ENCODE measurements at places on chromosomes 6 and 20.

DNA sequence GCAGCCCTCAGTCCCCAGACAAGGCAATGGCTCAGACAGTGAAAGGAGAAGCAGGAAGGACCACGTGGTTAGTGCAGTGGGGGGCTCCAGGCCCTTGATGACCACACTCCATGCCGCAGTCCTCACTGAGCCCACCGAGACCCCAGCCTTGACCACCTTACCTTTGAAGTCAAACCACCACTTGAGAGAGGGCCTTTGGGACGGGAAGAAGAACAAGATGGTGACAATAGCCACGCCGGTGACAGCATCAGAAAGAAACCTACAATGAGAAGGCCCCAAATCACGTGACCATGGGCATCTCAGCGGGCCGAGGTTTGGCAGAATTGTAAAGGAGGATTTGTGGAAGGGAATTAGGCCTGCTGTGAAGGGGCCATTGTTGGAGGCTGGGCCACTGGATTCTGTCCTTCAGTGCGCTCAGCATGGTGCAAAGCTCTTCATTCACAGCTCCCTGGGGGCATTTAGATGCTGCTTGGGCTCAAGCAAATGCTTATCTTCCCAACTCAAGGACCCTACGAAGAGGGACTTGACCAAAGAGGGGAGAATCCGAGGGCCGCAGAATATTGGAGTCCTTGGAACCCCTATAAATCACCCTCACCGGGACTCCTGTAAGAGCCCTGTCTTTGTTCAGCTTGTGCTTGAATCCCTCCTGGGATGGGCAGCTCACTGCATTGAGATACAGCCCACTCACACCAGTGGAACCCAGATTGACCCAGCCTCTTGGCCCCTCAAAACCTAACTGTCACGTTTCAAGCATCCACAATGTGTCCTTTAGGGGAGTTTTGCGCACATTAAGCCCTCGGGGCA is 33.2 kb upstream of the OCSTAMP start:
- no peak for DNase-seq

DNA sequence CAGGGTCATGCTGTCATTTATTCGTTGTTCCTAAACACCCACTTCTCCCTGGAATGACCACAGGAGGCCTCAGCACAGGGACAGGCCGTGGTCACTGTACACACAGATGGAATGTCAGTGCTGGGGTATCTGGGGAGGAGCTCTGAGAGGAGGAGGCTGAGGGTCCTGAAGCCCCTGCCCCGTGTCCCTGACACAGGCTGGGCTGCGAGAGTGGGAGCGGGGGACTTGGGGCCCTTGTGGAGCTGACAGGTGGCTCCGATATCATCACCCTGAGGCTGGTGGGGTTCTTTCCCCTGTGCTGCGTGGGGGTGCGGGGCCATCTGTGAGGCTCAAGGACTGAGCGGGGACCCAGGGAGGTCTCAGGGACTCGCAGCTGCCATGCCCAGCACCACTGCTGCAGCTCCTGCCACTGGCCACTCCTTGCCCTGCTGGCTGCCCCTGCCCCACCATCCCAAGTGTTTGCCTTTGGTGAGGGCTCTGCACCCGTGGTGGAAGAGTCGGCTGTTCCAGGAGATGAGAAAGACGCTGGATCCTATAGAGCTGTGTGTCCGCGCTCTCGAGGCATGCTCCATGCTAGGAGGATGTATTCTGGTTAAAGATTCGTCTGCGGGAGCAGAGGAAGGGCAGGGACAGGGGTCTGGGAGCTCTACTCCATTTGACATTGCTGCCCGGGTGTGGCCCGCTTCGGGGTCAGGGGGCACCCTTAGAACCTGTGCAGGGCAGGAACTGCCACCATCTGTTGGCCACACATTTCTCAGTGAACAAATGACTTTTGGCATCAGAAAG is 18.9 kb downstream of the NPEPL1 start:
- peak; percentile 2 for DNase-seq

GRCh38 chr6:128493877-128494276 is 26.5 kb downstream of the PTPRK start:
- DNase-seq = no peak

DNA sequence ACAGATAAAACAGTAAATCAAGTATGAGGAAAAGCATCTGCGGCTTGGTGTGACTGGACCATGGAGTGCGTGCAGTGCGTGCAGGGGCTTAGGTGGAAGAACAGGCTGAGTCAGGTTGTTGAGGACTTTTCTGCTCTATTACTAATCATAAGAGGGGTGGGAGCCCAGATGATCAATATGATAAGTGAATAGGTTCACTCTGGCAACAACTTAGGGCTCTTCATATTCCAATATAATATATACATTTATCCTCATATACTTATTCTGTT is 56.4 kb downstream of the PDE10A start:
- no peak for DNase-seq

DNA sequence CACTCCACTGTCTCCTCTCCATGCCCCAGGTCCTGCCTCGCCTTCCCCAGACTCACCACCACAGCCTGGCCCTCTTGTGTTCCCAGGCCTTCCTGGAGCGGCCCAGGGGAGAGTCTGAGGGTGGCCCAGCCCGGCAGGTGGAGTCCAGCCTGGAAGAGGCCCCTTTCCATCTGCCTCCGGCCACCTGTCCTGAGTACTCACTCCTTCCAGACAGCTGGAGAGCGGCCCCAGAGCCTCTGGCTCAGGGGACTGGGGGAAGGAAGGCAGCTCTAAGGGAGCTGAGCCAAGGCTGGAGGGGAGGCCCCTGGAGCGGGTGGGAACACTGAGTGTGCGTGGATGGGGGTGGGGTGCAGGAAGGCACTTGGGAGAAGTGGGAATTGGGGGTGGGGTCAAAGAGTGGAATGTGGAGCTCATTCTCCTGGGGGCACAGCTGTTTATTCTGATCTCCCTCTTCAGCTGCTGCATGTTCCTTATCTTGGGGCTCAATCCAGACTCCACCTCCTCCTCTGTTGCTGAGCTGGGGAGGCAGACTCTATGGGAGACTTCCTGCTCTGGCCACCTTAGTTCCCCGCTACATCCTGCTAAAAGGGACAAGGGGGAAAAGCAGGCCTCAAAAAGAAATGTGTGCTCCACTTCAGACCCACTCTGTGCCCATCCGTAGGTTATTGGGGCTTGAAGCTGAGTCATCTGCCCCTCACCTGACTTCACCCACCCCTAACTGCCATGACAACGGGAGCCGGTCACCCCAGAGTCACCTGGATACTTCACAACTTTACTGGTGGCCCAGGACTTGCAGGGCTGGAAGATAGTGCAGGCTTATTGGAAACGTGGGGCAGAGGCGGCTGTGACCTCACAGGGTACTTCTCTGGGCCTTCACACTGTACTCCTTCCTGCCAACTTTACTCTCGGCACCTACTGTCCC is 19.5 kb upstream of the TAF8 start:
- no peak for DNase-seq

- no peak for DNase-seq
Observed at GRCh38 chr20:45827030-45827652, at the start of gene TNNC2. TNNC2 (minus strand) TSS chr20:45827312; CDS start chr20:45827248, 64 bp downstream.

DNA sequence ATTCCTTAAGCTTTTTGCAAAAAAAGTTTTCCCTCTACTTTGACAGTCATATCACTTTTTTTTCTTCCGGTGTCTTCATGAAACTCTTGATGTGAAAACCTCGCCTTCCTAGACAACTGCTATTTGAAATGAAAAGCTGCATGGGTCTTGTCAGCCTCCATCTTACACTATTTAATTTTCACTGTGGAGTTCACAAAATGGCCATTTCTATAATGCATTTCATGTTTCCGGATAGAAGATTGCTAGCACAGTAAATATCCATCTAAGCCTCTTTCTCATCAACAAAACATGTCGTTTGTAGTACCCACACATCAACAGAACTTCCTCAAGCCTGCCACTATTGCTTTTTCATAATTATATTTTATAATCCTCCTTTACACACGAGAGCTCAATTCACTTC is 204.9 kb upstream of the ID4 start:
- no peak for DNase-seq

DNA sequence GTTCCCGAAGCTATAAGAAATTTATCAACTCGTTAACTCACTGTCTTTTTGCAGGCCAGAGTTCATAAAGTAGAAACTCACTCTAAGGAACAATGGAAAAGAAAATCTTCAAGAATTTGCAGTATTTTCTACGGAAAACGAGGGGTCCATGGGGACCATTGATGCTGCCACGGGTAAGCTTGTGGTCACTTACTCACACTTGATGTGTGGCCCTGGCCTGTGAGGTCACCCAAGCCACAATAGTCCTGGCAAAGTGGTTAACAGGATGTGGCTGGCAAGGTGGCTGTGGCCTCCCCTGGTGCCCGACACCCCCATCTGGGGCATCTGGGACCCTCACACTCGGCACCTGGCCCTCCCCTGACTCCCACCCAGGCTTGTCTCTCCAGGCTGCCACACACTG is 123.4 kb downstream of the C6orf118 start:
- no peak for DNase-seq

- no peak for DNase-seq
Observed at GRCh38 chr20:1706079-1706478, 48.5 kb upstream of the SIRPG start.

GRCh38 chr6:84897988-84898594 is 133.7 kb upstream of the TBX18 start:
- no peak for DNase-seq

GRCh38 chr20:56574531-56575142 is 41.6 kb downstream of the FAM209B start:
- no peak for DNase-seq

- no peak for DNase-seq
Observed at GRCh38 chr20:62080249-62080990, 14.7 kb upstream of the TAF4 start.

DNA sequence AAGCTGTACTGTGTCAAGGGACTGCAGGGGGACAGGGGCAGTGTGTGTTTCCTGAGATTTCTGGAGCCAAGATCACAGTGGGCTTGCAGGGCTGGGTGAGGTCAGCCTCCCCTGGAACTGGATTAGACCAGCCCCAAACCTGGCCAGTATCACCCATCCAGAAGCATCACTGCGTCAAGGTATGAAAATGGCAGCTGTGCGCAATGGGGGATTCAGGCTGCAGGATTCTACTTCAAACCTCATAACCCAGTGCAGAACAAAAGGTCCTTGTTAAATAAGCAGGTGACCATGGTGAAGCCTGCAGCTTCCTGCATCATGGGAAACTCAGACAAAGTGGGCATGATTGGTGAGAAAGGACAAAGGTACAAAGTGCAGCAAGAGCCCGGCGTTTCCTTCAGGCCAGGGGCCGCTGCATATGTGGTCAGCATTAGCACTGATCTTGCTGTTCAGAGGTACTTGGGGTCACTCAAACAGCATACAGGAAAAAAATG is 33.4 kb downstream of the TRAF3IP2 start:
- DNase-seq = no peak

DNA sequence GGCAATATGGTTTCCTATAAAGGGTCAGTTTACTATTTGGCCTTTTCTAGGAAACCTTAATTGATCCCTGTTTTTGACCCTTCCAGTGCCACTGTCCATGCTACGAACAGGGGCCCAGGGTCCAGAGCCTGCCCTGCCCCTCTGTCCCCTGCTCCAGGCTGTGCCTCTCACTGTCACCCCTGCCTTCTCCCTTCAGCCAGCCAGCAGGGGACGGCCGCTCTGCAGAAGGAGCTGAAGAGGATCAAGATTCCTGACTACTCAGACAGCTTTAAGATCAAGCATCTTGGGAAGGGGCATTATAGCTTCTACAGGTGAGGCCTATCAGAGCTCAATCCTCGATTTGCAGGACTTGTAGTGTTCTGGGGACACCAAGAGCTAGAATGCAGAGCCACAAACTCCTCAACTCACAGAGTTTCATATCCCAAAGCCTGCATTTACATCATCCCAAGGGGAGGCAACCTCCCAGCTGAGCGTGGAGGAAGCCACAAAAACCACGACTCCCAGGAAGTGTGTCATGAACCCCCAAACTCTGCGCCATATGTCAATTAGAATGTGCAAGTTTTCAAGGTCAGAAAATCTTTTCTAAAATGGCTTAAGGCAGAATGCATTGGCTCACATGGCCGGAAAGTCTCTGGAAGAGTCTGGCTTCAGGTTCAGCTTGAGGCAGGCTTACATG is 3.6 kb downstream of the BPI start:
- no peak for DNase-seq

GRCh38 chr6:85672050-85672449 is 29.4 kb upstream of the SYNCRIP start:
- no peak for DNase-seq

GRCh38 chr6:7797386-7797785 is 71.5 kb downstream of the BMP6 start:
- no peak for DNase-seq

DNA sequence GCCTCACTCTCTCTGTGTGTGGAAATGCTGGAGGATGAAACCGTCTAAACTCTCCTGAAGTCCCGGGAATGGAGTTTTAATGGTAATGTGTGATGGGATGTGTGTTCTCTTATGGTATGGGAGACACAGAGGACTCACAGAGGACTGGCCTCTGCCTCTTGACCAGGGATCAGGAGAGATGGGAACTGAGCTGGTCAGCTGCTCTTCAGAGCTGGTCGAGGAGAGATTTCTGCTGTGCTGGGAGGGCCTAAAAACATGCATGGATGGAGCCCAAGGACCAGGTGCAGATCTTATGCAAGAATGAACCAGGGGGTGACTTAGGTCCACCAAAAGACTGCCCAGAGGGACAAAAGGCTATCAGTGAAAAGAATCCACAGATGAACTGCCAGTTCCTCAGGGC is 27.3 kb upstream of the GMDS start:
- DNase-seq = no peak

GRCh38 chr6:89830170-89830809 is 610 bp downstream of the CASP8AP2 start:
- DNase-seq = no peak

GRCh38 chr6:134636186-134636799 is 313.6 kb downstream of the ALDH8A1 start:
- no peak for DNase-seq

GRCh38 chr20:25303292-25304024 is 55.6 kb downstream of the PYGB start:
- DNase-seq = no peak

GRCh38 chr20:16125816-16126215 is 447.4 kb downstream of the KIF16B start:
- no peak for DNase-seq

DNA sequence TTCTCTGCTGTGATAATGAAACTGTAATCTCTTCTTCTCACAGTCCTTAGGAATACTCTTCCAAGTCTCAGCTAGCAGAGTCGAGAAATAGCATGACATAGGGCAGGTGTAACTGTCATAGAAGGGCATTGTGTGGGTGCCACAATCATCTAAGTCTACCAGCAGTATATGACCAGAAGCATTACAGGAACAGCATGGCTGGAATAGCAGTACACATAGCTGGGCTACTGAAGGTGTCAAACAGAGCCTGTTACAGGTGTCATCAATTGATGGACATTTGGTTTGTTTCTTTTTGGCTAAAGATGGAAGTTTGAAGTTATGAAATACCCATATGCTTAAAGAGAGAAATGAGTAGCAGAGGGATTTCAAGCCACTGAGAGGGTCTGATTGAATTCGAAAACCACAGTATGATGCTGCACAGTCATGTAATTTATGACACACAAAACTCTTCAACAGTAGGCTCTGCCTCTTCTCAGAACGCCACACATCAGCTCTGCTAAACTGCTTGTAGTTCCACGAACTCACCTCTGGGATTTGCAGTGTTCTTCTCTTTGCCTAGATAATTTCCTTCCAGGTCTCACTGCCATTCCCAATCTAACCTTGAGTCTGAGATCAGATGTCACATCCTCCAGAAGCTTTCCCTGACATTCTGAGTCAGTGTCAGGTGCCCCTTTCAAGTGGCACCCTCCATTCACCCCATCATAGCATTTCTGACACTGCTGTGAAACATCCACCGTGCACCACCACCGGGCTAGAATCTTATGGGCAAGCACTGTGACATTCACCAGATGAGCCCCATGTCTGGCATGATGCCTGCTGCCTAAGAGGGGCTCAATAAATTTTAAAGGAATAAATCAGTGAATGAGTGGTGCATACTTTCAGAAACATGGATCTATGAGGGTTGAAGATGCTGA is 151.0 kb downstream of the ADAT2 start:
- DNase-seq = no peak

GRCh38 chr6:166307082-166308032 is 835 bp downstream of the PRR18 start:
- no peak for DNase-seq

Data from tibial nerve (tissue), 4 donors.